AG08395 (cell line): ENCODE measurements at places on chromosomes 6 and 20.

- DNase-seq = no peak
These were observed 28.9 kb downstream of the CLIC5 start for GRCh38 chr6:45986746-45987274.

DNA sequence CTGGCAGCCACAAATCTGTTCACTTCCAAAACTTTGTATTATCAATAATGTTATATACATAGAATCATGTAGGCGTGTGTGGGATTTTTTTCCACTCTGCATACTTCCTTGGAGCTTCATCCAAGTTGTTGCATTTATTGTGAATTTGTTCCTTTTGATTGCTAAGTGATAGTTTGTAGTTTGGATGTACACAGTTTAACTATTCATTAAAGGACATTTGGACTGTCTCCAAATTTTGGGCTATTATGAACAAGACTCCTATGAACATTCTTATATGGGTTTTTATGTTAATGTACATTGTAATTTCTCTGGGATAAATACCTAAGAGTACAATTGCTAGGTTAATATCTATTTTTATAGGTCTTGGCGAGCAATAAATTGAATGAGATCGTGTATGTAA lies 36.2 kb upstream of the GCNT2 start:
- no peak for DNase-seq

GRCh38 chr6:21131406-21131805 lies 462.1 kb upstream of the SOX4 start:
- DNase-seq = no peak

- no peak for DNase-seq
These were observed 44.0 kb downstream of the STX11 start for GRCh38 chr6:144194293-144194810.

DNA sequence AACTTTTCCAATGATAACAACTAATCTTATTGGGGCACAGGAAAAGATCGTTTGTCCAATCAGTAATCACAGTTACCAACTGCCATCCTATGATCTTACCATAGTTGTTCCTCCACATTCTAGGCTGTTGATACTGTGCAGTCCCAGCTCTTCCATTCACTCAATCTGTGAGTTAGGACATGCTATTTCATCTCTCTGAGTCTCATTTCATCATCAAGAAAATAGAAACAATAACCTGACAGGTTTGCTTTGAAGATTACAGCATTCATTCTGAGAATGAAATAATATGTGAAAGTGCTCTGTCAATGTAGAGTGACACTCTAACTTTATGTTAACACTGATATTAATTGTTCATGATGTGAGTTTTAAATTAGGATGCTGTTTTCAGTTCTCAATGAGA lies 89.8 kb downstream of the KIF13A start:
- no peak for DNase-seq

DNA sequence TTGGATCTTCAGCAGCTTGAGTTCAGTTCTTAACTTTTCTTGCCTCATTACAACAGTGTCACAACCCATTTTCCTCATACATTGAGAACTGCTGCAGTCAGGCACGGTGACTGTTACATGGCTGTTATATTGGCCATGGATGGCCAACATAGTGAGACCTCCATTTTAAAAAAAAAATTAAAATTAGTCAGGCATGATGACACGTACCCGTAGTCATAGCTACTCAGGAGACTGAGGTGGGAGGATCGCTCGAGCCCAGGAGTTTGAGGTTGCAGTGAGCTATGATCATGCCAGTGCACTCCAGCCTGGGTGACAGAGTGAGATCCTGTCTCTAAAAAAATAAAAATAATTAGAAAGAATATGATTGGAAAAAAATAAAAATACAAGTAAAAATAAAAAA lies 9.9 kb upstream of the MMP24 start:
- no peak for DNase-seq

DNA sequence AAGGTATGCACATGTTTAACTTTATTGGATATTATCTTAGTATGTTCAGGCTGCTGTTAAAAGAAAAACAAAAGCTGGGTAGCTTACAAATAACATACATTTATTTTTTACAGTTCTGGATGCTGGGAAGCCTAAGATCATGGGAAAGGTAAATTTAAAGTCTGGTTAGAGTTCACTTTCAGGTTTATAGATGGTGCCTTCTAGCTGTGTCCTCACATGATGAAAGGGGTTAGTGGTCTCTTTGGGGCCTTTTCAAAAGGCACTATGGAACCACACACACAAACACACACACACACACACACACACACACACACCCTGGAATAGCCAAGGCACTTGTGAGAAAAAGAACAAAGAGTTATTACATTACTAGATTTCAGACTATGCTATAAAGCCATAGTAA lies 805.8 kb upstream of the GJE1 start:
- DNase-seq = no peak

DNA sequence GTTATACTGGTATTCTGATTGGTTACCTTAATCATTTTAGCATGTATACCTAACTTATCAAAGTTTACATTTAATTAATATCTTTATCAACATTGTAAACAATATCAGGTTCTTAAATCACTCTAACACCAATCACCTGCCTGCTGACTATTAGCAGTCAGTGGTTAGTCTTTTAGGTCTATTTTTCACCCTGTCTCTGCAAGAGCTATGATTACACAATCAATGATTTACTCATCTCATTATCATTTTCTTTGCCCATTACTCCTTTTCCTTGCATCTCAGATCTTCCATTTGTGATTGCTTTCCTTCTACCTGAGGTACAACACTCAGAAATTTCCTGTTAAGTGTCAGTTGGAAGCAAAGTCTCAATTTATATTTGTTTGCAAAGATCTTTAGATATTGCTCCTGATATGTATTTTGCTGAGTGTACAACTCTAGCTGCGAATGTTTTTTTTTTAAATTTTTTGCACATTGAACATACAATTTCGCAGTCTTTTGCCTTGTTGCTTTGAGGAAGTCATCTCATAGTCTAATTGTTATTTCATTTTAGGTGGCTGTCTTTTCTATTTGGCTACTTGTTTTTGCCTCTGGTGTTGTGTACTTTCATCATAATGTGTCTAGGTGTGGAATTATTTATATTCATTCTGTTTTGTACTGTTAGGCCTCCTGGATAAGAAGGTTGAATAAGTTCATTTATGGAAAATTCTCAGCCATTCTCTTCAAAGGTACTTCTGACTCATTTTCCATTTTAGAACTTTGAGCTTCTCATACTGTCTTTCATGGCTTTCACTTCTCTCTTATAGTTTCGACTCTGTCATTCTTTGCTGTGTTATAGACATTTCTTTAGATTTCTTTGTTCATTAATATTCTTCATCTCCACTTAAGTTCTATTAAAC lies 104.9 kb upstream of the CEP162 start:
- DNase-seq = no peak
